GM23248 (cell line): ENCODE measurements at places on chromosomes 7 and 10. TPM values are rescaled to one million over a fixed set of nuclear protein-coding genes. Genes with fewer than 3 reads are reported as not detected.

- peak; percentile 50 for DNase-seq
Observed at GRCh38 chr10:30057421-30057841, 2.0 kb downstream of the JCAD start.

DNA sequence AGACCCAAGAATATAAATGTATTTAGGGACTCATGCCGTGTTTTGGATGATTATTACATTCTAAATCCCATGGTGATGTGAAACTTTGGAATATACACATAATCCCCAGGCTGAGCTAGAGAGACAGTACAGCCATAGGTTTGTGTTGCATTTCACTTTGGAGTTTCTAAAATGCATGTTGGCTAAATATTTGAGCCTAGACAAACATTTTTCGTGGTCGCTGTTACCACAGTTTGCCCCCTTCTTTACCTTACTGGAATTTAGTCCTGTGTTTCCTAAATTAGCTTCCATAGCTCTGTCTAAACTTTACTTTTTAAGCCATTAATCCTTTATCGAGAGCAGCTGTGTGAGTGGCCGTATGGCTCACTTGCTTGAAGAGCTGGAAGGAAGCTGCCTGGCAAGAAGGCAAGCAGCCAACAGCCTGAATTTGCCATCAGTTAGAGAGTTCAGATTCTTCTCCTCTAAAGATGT is 192.0 kb downstream of the BICC1 start:
- DNase-seq = peak; percentile 78

GRCh38 chr10:110978204-110978603 is 58.8 kb downstream of the SHOC2 start:
- peak; percentile 18 for DNase-seq

DNA sequence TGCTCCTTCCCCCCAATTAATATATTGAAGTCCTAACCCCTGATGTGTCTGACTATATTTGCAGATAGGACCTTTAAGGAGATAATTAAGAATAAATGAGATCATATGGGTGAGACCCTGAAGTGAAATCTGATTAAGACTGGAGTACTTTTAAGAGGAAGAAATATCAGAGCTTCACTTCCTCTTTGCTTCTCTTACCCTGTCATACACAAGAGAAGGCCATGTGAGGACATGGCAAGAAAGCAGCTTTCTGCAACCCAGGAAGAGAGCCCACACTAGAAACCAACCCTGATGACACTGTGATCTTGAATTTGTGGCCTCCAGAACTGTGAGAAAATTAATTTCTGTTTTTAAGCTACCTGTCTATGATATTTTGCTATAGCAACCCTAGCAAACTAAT is 44.2 kb downstream of the JMJD1C start:
- no peak for DNase-seq

DNA sequence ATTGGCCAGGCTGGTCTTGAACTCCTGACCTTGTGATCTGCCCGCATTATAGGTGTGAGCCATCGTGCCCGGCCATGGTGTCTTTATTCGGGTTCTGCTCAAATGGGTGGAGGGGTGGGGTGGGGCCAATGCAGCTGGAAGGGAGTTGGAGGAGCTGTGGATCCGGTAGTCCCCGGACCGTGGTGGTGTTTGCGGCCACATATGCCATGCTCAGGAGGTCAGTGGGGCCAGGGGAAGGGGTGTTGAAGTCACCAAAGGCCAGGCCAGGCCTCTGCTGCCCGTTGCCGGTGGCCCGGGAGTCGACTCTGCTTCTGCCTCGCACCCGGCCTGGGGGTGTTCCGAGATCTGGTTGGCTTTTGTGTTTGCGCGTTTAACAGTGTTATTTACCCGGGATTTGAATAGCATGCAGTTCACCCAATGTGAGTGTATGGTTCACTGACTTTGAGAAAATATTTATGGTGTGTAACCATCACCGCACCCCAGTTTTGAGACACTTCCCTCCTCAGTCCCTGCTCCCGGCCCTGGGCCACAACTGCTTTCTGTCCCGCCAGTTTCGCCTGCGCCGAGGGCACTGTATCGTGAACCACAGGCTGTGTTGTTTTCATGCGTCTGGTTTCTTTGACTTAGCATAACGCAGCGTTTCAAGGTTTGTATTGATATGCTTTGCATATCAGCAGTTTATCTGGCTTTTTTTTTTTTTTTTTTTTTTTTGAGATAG is 10.7 kb downstream of the INPP5A start:
- DNase-seq = no peak

DNA sequence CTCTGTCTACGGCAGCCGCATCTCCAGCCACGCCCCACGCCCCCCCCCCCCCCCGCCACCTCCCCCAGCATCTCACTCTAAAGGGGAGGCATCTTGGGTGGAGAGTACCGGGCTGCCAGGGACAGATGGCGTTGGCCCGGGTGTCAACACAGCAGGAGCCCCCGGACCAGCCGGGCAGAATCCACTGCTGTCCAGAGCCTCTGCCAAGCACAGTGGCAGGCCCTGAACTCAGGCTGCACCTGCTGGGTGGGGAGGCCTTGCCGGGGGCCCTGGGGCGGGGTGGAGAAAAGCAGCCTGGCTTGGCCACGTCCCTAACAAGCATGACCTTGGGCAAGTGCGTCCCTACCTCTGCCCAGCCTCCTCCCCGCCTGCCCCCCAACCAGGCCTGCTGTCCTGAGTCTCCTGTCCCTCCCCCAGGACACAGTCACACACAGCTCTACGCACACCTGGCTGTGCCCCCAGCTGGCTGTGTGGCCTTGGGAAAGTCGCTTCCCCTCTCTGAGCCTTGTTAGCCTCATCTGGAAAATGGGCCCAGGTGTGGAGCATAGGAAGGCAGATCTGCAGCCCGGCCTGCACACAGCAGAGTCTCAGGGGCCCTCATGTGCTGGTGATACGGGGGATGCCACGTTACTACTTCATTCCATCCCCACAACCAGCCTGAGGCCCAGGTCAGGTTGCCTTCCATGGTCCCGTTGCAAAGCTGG is 45.2 kb downstream of the MICALL2 start:
- DNase-seq = no peak

GRCh38 chr7:69414555-69414954 is 183.7 kb upstream of the AUTS2 start:
- no peak for DNase-seq

- DNase-seq = peak; percentile 75
Observed at GRCh38 chr7:43583424-43584194, 701 bp downstream of the STK17A start.

GRCh38 chr7:80392229-80393169 is 119.4 kb downstream of the GNAT3 start:
- peak; percentile 58 for DNase-seq

- DNase-seq = no peak
Observed at GRCh38 chr10:63237396-63237795, 104.3 kb downstream of the NRBF2 start.

GRCh38 chr7:151385626-151386300 is 24.1 kb downstream of the WDR86 start:
- DNase-seq = no peak

- no peak for DNase-seq
Observed at GRCh38 chr7:110867771-110868170, 223.2 kb upstream of the LRRN3 start.

DNA sequence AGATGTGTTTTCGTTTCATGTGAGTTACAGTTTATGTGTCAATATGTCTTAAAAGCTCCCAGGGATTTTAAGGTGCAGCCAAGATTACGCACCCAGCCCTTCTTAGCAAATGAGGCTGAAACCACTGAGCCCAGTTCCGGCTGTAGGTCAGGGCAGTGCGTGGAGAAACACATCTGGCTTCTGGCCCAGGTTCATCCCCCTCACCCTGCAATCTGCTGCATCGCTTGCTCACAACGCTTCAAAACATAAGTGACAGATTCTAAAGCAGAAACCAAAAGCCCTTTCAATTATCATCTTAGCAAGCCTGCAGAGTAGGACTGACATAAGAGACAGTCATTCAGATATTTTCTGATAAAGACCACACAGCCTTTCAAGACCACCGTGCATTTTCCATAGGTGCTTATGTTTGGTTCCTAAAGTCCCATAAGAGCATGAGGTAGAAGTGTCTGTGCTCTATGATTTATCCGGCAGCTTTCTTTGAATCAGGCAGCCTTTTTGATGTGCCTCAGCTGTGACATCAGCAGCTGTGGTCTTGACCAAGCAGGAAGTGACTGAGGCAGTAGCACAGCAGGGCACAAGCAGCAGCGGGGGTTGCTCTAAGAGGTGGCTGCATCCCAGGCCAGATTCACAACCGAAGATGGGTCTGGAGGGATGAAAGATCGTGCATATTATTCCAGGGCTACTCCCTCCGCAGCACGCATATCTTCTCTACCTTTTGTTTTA is 72.1 kb upstream of the LYZL2 start:
- peak; percentile 72 for DNase-seq

DNA sequence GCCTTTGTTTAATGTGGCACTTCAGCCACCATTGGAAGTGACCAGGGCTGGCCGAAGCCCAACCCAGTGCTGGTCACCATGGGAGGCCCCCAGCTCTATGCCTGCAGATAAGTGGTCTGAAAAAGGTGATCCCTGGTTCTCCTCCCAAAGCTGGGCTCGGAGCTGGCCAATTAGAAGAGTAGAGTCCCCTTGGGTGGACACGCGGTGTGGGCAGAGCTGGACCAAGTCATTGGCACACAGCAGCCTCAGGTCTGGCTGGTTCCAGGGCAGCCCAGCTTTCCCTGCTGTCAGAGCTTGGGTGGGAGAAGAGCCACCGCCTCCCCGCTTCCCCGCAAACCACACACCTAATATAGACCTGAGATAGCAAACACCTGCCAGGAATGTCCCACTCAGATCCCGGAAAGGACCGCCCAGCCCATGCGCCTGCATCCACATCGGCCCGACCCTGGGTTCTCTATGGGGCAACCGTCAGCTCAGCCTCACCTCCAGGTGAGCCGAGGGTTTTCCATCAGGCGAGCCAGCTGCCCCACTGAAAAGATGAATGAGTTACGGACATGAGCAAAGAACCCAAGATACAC is 84.3 kb downstream of the TCERG1L start:
- no peak for DNase-seq

GRCh38 chr7:116829041-116829440 is 33.3 kb upstream of the CAPZA2 start:
- DNase-seq = no peak

- DNase-seq = no peak
Observed at GRCh38 chr7:7821517-7821916, 103.1 kb upstream of the RPA3 start.

DNA sequence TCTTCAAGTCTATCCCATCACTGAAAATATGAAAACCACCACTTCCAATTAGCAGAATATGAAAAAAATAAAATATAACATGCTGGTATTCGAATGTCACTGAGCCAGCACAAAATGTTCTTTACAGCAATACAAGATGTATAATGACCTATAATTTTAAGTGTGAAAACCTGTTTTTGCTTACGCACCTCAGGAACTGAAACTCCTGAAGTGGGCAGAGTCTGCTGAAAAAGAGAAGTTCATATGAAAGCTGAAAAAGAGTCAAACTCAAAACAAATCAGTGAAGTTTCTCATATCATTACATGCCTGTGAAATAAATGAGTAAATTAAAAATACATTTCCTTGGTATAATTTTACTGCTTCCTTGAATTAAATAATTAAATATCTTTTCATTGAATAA is 272.5 kb downstream of the DGKB start:
- no peak for DNase-seq

DNA sequence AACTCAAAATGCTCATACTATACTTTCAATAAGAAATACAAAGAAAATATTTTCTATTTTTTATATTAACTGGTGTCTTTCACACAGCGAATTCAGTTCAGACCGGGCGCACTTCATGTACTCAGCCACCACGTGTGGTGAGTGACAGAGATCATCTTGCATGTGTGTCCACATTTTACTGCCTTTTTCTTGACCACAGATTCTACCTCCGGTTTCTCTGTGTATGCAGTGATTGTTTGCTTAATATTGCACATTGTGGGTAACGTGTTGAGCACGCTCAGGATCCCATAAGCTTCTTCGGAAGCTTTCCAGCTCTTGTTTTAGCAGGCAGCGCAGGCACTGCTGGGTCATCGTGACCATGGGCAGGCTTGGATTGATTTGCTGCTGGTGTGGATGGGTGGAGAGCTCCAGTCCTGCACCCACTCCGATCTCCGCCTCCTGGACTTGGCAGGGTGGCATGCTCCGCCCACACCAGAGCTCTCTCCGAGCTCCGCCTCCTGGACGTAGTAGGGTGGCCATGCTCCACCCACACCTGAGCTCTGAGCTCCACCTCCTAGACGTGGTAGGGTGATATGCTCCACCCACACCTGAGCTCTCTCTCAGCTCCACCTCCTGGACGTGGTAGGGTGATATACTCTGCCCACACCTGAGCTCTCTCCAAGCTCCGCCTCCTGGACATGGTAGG is 253.3 kb downstream of the DIP2C start:
- DNase-seq = no peak

DNA sequence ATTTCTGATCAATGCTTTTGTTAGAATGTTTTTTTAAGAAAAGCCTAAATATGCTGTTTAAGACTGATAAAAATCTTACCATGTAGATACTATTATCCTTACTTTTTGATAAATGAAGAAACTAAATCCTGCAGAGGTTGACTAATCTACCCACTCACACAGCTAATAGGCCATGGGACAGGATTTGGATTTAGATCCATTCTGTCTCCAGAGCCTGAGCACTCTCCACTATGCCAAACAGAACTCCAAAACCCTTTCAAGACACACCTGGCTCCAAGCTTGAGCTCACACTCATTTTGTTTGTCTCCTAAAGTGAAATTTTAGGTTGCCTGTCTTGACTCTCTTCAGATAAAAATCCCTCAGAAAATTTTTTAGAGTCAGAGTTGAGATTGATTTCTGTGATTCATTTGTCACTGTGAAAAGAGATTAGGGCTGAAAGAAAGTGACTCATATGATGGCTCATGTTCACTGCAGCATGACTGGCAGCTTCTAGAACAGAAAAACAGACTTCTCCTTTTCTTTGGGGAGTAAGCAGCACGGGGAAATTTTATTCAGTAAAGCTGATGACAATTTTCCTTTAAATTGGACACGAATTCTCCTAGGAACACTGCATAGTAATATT is 132.3 kb upstream of the POT1 start:
- peak; percentile 37 for DNase-seq

- no peak for DNase-seq
Observed at GRCh38 chr7:99772565-99772964, 11.4 kb downstream of the CYP3A4 start.

- no peak for DNase-seq
Observed at GRCh38 chr10:108385963-108386362, 1221.5 kb upstream of the SORCS1 start.

GRCh38 chr7:84145892-84146291 is 48.7 kb downstream of the SEMA3A start:
- no peak for DNase-seq

Gene ZNF518A
- total RNA-seq = 8.9 and 11.3 TPM in 2 replicates

Gene VGF
- 0.89 TPM in 1 of 2 replicates, not detected in the other for total RNA-seq

Gene LIPN
- not detected in 2 replicates for total RNA-seq

Gene OR6V1
- total RNA-seq = not detected in 2 replicates

Gene SLC16A12
- total RNA-seq = not detected in 2 replicates

Gene LIPM
- not detected in 2 replicates for total RNA-seq

Gene TBC1D12
- 11.4 and 12.9 TPM in 2 replicates for total RNA-seq

Gene UFSP1
- 6.7 and 9.9 TPM in 2 replicates for total RNA-seq

Gene SCART1
- total RNA-seq = 0.65 and 2.1 TPM in 2 replicates

Gene AMPH
- 1.9 and 3.1 TPM in 2 replicates for total RNA-seq

Gene HOXA9
- total RNA-seq = 32.1 and 43.7 TPM in 2 replicates

Gene UCMA
- not detected in 2 replicates for total RNA-seq

Gene CEP55
- total RNA-seq = 21.5 and 32.4 TPM in 2 replicates

Gene MEOX2
- total RNA-seq = not detected in 2 replicates

Gene DRGX
- total RNA-seq = not detected in 2 replicates

Gene C10orf62
- not detected in 2 replicates for total RNA-seq

Gene HMX3
- total RNA-seq = not detected in 2 replicates
